Stimulated activated CD8-positive, alpha-beta memory T cell treated with anti-CD3 and anti-CD28 coated beads, Interleukin-4, amount 100 ng/mL, for 1 hour (primary cell): ENCODE measurements at places on chromosomes 16 and 17.

DNA sequence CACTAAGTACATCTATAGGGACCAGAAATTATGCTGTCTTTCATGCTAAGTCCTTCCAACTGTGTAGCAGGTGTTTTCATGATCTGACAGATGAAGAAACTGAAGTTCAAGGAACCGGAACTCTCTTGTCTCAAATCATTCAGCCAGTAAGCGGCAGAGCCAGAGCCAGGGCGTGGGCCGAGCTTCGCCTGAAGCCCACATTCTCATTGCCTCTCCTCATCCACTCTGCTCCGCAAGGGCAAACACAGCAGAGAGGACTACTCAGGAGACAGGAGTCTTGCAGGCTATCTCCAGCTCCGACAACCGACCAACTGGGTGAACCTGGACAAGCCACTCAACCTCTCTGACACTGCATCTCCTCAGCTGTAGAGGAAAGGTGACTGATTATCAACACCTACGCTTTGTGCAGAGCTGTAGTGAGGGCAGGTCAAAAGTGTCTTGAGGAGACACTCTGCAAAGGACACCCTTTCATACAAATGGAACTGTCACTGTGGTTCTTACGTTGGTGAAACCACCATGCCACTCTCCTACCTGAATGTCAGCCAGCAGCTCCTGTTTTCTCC is 72.9 kb downstream of the CYTH1 start:
- DNase-seq: no peak

GRCh38 chr16:28554634-28555423 is 1.1 kb downstream of the SGF29 start:
- no peak for DNase-seq

- no peak for DNase-seq
Observed at GRCh38 chr16:12459391-12460063, 344.2 kb downstream of the CPPED1 start.

- DNase-seq: no peak
Observed at GRCh38 chr17:73323409-73324159, 11.8 kb upstream of the CDC42EP4 start.

GRCh38 chr17:82449131-82449882 is 1.2 kb downstream of the CYBC1 start:
- DNase-seq: peak; percentile 51

- no peak for DNase-seq
Observed at GRCh38 chr16:68814516-68814915, 28.8 kb upstream of the TANGO6 start.

GRCh38 chr16:46582313-46582712 is 38.9 kb downstream of the SHCBP1 start:
- DNase-seq: no peak

GRCh38 chr17:77313831-77314230 is 173.1 kb downstream of the SEC14L1 start:
- DNase-seq: no peak

- DNase-seq: no peak
Observed at GRCh38 chr16:50719401-50720337, 22.2 kb upstream of the CYLD start.

DNA sequence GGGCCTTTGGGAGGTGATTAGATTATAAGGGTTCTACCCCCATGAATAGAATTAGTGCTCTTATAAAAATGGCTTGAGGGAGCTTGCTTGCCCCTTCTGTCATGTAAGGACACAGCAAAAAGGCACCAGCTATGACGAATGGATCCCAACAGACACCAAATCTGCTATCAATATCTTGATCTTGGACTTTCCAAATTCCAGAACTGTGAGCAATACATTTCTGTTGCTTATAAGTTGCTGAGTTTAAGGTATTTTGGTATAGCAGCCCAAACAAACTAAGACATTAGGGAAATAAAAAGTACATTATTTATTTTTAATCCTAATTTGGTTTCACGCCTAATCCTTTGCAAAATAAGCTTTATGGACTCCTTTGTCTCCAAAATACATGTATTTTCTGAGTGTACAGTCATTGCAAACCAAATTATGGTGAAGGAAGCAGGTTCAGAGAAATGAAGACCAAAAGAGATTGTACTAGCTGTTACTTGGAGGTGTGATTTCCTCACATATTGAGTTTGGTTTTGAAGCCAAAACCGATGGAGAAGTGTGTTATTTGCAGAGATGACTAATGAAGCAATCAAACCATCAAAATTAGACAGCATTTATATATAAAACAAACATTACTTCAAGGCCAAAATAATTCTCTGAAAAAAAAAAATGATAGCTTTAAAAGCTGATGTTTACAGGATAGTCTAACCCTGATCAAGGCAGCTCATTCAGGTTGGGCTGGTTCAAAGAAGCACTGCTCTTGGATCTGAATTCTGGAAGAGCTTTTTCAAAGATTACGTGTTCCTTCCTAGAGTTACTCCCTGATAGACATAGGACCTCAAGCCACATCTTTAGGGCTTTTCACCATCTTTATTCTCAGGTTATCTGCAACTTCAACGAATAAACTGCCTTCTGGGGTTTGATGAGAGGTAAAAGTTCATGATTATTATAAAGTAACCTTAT is 71.6 kb downstream of the MYO1D start:
- no peak for DNase-seq

GRCh38 chr17:28888832-28889231 is 8.7 kb downstream of the FLOT2 start:
- no peak for DNase-seq

DNA sequence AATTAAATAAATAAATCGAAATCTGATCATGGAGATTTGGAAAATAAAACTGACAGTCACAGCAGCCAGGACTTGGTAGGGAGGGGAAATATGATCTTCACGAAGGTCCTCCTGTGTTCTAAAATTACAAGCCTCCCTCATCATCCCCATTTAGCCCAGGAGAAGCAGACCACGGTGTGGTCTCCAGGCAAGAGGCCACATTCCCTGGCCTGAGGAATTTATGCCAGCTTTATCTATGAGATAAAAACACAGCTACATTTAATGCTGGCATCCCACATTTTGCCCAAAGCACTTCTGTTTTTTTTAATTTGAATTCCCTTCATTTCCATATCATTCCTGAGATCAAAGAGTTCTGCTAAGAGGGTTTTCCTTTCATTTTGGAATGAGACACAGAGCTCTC is 43.2 kb downstream of the ABCC12 start:
- no peak for DNase-seq

DNA sequence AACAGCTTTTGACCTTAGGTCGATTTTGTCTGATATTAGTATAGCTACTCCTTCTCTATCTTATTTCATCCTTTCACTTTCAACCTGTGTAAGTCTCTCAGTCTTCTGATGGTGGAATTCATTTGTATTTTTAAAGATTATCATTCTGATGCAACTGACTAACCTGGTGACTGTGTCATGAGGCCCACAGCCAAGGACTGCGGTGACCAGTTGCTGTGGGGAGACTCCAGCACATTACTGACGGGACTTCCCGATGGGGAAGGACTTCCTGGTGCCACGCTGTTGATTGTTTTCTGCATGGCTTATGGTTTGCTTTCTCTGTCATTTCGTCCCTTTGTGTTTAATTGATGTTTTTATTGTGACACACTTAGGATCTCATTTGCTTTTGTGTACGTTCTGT is 34.2 kb downstream of the RMI2 start:
- DNase-seq: no peak

- DNase-seq: no peak
Observed at GRCh38 chr16:9434659-9435058, 343.2 kb downstream of the HAPSTR1 start.

GRCh38 chr17:16943032-16943352 is 28.9 kb downstream of the TNFRSF13B start:
- no peak for DNase-seq

DNA sequence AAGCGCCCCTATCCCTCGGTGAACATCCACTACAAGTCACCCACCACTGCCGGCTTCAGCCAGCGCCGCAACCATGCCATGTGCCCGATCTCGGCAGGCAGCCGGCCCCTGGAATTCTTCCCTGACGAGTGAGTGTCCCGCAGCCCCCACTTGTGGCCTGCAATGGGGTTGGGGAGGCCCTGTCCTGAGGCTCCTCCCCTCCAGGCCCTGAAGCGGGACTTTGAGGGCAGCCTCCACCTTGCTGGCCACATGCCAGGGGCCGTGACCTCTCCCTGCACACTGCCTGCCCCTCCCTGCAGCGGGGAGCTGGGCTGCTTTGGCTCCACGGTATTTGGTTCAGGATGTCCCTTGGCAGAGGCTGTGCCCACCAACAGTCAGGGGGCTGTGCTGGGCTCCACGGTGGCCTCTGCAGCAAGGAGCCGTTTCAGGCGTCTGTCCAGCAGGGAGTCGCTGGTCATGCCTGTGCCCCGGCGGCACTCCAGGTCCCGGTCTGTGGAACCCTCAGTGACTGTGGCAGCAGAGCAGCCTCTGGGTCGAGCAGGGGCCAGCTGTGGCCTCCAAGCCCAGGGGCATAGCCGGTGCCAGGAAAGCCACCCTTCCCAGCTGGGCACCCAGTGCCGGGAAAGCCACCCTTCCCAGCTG is 8.3 kb downstream of the NME3 start:
- no peak for DNase-seq

GRCh38 chr16:85258166-85258565 is 145.9 kb upstream of the CIBAR2 start:
- DNase-seq: no peak

DNA sequence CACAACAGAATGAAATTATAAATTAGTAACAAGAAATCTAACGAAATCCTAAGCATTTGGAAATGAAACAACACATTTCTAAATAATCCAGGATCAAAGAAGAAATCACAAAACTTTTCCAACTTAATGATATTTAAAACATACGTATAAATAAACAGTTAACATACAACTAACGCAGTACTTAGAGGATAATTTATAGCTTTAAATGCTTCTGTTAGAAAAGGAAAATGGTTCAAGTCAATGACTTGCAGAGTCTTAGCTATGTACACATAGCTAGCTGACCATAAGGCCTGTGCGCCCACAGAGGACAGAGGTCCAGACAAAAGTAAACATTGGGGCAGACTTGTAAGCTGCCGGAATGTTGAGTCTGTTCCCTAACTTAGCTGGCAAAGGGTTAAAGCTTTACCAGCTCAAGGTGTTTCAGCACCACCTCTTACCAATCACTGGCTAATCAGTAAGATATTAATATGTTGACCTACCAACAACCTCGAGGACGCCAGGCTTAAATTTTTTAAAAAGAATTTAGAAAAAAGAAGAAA is 84.6 kb downstream of the PARN start:
- DNase-seq: no peak

- DNase-seq: no peak
Observed at GRCh38 chr16:10598157-10598556, 17.8 kb upstream of the EMP2 start.

- DNase-seq: no peak
Observed at GRCh38 chr17:71224824-71225575, 895.8 kb upstream of the SOX9 start.

DNA sequence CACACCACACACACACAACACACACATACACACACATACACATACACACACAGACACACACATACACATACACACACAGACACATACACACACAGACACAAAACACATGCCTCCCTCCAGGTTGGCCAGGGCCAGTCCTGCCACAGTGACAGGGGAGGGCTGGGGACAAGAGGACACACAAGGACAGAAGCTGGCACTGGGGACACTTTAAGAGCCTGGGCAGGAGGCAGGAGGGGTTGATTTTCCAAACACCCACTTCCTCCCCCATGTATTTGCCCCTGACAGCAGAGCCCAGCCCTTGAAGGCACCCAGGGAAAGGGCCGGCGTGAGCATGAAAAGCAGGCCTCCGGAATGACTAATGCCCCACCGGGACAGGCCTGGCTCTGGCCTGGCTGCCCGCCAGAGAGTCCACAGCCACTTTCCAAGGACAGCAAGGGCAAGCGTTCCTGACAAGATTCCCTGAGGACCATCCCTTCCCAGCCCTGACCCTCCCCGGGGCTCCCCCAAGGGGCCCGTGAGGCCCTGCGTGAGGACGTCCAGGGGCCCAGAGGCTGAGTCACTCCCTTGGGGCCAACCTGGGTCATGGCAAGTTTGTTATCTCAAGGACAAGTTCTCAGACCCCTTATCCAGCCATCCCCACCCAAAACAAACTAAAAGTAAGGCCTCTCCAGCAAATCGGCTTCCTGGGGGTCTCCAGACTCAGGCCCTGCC is 235.6 kb downstream of the ZNF423 start:
- DNase-seq: no peak

- DNase-seq: no peak
Observed at GRCh38 chr16:81645266-81645694, 133.8 kb upstream of the PLCG2 start.

GRCh38 chr17:41657936-41658335 is 30.7 kb upstream of the EIF1 start:
- DNase-seq: no peak

- DNase-seq: no peak
Observed at GRCh38 chr16:58516768-58517107, 1.4 kb downstream of the SETD6 start.

- DNase-seq: no peak
Observed at GRCh38 chr17:71938340-71939010, 182.3 kb upstream of the SOX9 start.

GRCh38 chr16:2204416-2205103 is 694 bp upstream of the MLST8 start:
- no peak for DNase-seq

DNA sequence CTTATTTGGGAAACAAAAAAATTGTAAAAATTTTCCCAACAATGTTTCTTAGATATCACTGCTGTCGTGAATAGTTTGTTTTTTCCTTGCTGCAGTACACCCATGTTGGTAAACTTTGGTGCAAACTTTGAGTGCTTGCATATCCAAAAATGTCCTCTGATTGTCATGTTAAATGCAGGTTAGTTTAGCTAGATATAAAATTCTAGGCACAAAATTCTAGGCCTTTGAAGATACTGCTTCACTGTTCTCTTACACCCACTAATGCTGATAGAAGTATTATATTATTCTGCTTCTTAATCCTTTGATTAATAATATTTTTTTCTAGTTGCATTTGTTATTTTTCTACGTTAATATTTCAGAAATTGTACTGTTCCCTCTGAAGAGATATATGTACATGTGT is 16.1 kb downstream of the TOM1L1 start:
- no peak for DNase-seq

GRCh38 chr16:75599452-75600277 is 23.4 kb downstream of the ADAT1 start:
- no peak for DNase-seq

DNA sequence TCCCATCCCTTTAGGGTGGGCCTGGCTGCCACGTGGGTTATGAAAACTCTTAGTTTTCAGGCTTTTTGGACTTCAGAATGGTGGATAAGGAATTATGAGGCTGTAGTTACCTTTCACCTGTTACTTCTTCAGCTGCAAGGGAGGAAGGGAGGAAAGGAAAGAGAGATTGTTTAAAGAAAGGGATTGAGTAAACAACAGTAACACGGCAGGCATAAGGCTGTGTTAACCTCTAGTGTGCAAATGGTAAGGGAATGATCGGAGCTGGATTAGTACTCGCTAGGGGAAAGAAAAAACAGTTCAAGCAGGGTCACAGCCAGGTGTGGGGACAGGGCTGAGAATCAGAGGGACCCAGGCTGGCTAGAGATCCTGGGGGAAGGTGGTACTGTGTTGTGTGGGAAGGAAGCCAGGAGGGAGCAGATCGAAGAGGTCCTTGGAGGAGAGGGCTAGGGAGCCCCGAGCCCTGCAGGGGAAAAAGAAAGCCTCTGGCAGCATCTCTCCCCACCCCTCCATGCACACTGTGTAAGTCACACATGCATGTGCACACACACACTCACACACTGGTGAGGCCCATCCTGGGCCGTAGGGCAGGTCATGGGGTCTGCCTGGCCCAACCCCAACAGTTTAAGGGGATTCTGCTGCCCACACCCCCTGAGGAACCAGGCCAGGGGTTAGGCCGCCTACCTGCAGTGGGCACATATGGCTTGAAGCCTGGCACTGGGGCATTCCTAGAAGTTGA is 49.7 kb downstream of the SNX20 start:
- DNase-seq: no peak
